ENCODE measurements at places on chromosomes 7 and 10.

DNA sequence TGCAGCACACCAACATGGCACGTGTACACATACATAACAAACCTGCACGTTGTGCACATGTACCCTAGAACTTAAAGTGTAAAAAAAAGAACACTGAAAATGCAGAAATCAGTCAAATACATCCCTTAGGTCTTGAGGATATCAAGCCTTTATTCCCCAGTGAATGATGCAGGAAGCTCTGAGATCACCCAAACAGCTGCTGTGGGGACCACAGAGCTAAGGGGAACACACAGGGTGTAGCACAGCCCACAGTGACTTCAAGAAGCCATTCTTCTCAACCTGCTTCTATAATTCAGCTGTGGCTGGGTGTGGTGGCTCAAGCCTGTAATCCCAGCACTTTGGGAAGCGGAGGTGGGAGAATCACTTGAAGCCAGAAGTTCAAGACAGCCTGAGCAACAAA lies 314.9 kb downstream of the CALN1 start:
- DNase-seq = no peak

- DNase-seq = no peak
These were observed 52.6 kb downstream of the FGFBP3 start for GRCh38 chr10:91856637-91857036.

- DNase-seq = no peak
These were observed 6.0 kb downstream of the ATP6V1F start for GRCh38 chr7:128868624-128869137.

DNA sequence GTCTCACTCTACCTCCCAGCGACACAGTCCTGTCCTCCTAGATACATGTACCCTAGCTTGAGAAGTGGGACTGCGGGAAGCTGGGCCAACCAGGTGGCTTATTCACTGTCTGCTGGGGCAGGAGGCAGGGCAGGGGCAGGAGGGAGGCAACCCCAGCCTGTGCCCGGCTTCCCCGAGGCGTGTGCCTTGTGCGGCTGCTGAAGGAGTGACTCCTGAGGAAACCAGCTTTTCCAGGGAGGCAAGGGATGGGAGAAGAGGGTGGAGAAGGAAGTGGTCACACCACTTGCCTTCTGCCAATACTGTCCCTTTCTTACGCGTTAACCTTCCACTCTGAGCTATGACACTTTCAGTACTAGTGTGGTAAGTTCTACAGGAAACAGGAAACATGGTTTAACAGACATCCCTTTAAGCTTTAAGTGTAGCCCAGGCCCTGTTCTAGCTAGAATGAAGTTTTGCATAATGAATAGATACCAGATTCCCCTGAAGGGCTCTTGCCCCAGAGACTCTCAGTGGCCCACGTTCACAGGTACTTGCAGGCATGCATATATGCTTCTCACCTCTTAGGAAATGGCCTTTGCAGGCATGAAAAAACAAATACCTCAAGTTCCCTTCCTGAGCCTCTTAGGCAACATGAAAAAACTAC lies 40.6 kb downstream of the SYPL1 start:
- no peak for DNase-seq

DNA sequence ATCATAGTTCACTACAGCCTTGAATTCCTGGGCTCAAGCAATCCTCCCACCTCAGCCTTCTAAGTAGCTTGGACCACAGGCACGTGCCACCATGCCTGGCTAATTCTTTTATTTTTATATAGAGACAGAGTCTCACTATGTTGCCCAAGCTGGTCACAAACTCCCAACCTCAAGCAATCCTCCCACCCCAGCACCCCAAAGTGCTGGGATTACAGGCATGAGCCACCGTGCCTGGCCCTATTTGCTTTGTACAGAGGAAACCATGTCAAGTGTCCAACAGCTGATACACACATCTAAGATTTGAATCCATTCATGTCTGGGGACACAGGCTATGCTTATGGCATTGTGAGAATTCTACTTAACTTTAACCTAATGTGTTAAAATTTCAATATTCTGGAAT lies 29.9 kb upstream of the MPP7 start:
- DNase-seq = no peak

DNA sequence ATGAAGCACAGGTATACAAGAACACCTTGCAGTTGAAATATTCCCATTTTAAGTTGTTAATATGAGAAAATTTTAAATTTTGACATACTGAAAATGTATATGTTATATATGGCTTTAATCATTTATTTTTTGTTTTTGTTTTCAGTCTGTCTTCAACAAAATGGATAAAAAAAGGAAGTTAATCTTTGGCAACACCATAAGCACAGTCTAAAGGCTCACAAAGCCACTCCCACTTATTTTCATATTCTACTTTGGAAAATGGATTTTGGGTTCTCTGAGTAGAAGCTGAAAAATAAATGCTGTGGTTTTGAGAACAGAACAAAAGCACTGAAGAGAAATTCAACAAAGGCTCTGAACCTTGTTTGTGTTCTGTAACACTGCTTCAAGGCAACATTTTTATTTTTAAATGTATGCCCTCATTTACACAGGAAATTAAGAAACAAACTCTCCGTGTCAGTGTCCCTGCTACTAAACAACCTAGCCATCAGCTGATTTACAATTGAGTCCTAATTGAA lies 81.3 kb upstream of the LRRN3 start:
- no peak for DNase-seq

- DNase-seq = no peak
These were observed 247.0 kb upstream of the FERD3L start for GRCh38 chr7:19392246-19392645.

Data from SW 1271 (cell line).